Thoracic aorta endothelial cell (primary cell): ENCODE measurements at places on chromosomes 16 and 17. TPM values are rescaled to one million over a fixed set of nuclear protein-coding genes. Genes with fewer than 3 reads are reported as not detected.

LPO gene
- total RNA-seq = not detected in 2 replicates

HOXB7 gene
- 1.1 and 13.4 TPM in 2 replicates for total RNA-seq

KLHL10 gene
- total RNA-seq = not detected in 2 replicates

TBX6 gene
- total RNA-seq = 0.14 and 0.27 TPM in 2 replicates

IGFALS gene
- not detected in 2 replicates for total RNA-seq

DHRS7C gene
- not detected in 2 replicates for total RNA-seq

PIRT gene
- total RNA-seq = not detected in 2 replicates

TBC1D3E gene
- 0.53 and 1.4 TPM in 2 replicates for total RNA-seq

TAC4 gene
- total RNA-seq = not detected in 2 replicates

NOS2 gene
- total RNA-seq = not detected in 2 replicates

ARHGAP23 gene
- total RNA-seq = 77.3 and 96.5 TPM in 2 replicates
